Stimulated activated CD8-positive, alpha-beta memory T cell treated with anti-CD3 and anti-CD28 coated beads, Interleukin-2, amount 100 ng/mL, for 1 hour (primary cell): ENCODE measurements at places on chromosomes 3 and 15.

GRCh38 chr15:83559310-83559966 lies 94.5 kb upstream of the ADAMTSL3 start:
- DNase-seq: no peak

- DNase-seq: no peak
These were observed 2.2 kb downstream of the ICE2 start for GRCh38 chr15:60476713-60477112.

- DNase-seq: no peak
These were observed 27.9 kb downstream of the FBXO45 start for GRCh38 chr3:196596355-196596754.

DNA sequence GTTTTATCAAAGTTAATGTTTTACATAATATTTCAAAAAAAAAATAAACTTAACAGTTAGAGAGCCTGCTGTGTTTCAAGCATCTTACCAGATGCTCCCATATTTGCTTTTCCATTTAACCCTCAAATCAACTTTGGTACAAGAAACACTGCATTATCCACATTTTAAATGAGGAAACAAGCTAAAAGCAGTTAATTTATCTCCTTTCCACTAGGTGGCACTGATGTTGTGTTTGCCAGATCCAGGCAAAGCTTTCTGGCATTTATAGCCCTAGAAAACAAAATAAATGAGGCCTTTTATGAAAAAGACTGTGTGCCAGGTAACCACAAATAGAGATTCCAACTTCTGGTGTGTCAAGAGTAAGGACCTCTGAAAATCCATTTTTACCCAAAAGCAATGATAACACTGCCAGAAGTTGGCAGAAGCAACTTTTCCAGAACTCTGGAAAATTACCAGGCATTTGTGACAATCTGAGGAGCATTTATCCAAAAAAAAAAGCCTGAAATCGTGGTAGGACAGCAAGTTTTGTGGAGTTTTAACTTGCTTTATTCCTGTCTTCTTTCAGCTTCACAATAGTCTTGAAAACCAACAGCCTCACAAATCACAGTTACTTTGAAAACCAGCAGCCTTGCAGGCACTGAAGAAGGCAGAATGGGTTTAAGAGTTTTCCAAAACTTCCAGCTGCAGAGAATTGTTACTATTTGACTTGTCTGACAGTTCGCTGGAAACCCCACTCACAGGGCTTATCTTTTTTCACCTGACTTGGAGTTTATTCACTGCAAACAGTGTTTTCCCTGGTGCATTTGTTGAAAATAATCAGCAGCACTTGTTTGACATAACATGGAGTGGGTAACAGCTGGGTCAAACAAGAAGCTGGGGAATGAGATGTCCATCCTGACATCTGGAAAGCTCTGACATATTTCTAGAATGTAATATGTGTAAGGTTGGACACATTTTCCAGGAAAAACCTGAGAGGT lies 9.2 kb downstream of the FAM162A start:
- no peak for DNase-seq

DNA sequence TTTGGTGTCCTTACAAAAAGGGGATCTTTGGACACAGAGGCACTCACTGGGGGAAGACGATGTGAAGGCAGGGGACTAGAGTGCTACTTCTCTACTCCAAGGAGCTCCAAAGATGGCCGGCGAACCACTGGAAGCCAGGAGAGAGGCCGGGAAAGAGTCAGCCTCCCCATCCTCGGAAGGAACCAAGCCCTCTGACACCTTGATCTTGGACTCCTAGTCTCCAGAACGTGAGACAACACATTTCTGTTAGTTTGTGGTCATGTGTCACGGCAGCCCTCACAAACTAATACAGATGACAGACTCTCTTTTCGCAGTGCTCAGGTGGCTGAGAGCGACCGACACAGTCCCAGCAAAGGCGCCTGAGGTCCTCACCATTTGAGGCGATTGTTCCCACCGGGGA lies 24.4 kb upstream of the ATP2B2 start:
- DNase-seq: no peak

DNA sequence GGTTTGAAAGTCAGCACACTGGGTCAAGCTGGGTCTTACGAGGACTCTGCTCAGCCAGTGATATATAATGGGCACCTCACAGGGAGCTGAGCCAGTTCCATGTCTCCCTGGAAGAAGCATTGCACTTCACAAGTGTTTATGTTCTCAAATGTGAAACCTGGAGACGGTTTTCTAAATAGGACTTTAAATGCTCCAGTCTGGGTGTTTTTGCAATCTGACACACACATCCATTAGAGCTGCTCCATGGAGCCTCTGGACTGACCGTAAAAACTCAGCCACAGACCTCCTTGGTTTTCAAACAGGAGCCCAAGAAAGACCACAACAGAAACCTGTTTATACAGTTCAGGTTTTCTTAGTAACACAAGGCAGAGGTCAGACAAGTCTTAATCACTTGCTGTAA lies 201.3 kb upstream of the LRIG1 start:
- no peak for DNase-seq

GRCh38 chr15:59120937-59121336 lies 16.0 kb downstream of the CCNB2 start:
- no peak for DNase-seq

DNA sequence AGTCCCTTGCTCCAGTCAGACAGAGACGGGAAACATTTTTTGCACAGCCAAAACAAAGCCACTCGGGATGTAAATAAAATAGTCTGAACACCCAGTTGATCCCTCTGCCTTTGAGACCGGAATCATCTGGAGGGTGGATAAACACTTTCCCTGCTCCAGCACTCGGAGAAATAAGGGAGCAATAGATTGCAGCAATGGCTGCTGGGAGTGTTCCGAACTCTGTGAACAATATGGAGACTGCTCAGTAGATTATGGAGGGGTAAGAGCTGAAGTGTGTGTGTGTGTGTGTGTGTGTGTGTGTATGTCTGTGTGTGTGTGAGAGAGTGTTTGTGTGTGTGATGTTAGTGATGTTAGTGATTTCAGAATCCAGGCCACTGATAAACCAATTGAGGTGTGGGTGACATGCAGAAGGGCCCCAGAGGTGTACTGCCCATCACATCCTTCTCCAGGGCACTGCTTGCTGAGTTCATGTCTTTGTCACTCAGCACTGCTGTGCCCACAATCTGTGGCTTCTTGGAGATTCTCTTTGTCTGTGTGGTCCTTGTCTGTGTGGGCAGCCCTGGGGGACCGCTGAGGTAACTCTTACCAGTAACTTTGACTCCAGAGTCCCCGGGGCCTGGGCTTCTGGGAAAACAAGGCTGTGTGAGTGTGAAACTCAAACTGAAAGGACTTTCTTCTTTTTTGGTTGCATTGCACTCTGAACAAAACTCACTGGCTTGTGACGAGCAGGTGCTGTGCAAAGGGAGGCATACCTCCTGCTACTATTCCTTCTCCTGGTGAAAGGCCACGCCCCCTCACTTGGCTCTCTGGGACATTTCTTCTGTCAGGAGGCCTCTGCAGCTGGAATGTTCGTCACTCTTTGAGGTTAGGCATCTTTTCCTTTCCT lies 23.0 kb downstream of the CRYGS start:
- no peak for DNase-seq

DNA sequence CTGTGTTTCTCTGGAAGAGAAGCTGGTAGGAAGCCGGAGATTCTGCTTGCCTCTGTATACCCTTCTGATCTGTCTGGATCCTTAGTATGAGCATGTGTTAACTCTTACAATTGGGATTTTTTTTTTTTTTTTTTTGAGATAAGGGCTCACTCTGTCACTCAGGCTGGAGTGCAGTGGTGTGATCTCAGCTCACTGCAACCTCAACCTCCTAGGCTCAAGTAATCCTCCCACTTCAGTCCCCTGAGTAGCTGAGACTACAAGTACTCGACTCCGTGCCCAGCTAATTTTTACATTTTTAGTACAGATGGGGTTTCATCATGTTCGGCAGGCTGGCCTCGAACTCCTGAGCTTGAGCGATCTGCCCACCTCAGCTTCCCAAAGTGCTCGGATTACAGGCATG lies 44.5 kb downstream of the RPN1 start:
- DNase-seq: no peak

GRCh38 chr3:89405593-89405992 lies 298.2 kb downstream of the EPHA3 start:
- DNase-seq: no peak

GRCh38 chr15:31300981-31301672 lies 25.5 kb upstream of the KLF13 start:
- DNase-seq: no peak

GRCh38 chr3:196159952-196160804 lies 51.0 kb downstream of the ZDHHC19 start:
- no peak for DNase-seq

GRCh38 chr3:177726807-177727206 lies 529.5 kb upstream of the TBL1XR1 start:
- DNase-seq: no peak

- DNase-seq: no peak
These were observed 185.7 kb downstream of the MECOM start for GRCh38 chr3:169477790-169478189.

GRCh38 chr3:29850641-29851040 lies 569.8 kb downstream of the RBMS3 start:
- no peak for DNase-seq

- DNase-seq: no peak
These were observed 1.8 kb downstream of the WWTR1 start for GRCh38 chr3:149655826-149656574.

DNA sequence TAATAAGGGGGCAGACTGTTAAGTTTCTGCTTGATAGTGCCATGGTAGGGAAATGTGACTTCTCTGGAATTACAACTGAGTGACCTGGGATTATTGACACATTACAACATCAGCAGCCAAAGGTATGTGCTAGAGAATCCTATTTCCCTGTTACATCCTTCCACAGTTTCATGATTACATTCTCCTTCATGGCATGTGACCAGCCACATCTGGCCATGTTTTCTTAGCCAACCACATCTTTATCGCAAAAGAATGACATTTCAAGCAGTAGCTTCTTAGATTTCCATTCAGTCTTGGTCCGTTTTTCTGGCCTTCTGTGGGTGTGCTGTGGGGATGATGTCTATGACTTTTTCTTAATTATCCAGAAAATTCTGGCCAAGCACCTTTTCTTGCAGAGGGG lies 45.4 kb upstream of the CTDSPL start:
- DNase-seq: no peak

GRCh38 chr3:149011676-149012075 lies 20.3 kb downstream of the GYG1 start:
- no peak for DNase-seq

- no peak for DNase-seq
These were observed 730.9 kb downstream of the NR2F2 start for GRCh38 chr15:97061392-97061791.

- no peak for DNase-seq
These were observed 234.3 kb upstream of the CCDC54 start for GRCh38 chr3:107142786-107143575.

DNA sequence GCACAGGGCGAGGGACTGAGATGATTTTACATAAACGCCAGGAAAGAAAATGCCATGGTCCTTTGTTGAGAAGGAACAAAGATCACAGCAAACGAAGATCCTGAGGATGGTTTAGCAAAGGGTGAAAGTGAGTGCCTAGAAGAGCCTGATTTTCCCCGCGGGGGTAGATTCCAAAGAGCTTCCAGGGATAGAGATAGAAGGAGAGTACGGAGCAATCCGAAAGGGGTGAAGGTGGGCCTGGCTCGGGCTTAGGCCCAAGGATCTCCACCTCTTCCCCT lies 977 bp downstream of the CDC25A start:
- no peak for DNase-seq

DNA sequence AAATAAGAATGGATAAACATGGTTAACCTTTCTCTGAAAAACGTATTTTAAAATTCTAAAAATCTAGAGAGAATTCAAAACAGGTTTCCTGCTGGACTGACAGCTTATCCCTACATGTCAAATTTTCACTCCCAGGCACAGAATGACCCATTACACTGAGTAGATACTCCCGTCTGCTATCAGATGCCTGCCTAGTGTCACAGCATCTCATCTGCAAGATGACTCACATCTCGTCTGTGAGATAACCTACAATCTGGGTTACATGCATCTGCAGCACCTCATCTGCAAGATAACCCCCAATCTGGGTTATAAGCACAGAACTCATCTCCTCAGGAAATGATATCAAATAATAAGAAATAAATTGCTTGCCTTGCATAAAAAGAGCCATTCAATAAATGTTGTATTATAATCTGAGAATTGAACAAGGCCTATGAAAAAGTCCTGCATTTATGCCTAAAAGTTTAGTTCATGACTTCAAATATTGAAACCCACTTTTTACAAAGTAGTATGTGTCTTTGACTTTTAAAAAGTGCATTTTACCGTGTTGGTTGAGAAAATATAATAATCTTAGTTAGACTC lies 188.3 kb upstream of the THBS1 start:
- DNase-seq: no peak

GRCh38 chr3:125433091-125433534 lies 58.0 kb upstream of the ZNF148 start:
- DNase-seq: no peak

- DNase-seq: no peak
These were observed 154.4 kb downstream of the PEX5L start for GRCh38 chr3:179882292-179882691.

DNA sequence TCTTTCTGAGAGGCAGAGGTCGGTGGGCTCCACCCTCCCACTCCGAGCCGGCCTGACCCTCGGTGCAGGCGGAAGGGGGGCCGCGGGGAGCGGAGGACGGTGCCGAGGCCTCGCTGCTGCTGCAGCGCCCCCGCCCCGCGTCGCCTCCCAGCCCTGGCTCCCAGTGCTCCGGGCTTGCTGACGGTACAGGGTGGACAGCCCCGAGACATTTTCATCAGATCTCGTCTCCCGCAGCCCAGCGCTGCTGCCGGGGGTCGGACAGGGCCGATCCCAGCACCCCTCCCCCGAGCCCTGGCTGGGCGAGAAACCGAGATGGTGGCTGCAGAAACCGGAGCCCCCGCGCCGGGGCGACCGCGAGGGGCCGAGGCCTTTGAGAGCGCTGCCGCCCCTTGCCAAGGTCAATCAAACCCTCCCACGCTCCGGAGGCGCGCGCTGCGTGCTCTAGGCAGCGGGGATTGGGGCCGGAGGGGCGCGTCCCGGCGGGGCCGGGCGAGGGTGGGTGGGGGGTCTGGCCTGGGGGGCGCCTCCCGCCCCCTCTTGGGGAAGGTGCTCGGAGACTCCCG lies 42.5 kb downstream of the EPHB3 start:
- no peak for DNase-seq

DNA sequence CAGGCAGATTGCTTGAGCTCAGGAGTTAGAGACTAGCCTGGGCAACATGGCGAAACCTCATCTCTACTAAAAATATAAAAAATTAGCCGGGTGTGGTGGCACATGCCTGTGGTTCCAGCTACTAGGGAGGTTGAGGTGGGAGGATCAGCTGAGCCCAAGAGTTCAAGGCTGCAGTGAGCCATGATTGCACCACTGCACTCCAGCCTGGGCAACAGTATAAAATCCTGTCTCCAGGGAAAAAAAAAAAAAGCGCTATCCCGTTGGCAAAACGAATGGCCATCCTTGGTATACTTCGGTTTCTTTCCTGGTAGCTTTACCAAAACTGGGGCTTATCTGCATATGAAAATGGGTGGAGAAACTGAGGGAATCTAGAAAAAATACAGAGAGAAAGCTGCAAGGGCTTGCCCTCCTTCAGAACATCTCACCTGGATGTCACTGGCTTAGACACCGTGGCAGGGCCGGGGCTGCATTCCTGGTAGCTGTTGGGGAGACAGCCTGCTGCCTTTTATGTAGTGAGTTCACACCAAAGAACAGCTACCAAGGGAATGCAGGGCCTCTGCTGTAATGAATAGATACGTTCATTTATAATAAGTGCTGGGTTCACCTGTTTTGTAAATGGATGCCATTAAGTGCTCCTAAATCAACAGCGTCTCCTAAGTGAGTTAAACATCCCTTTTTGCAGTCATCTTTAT lies 96.0 kb downstream of the IQSEC1 start:
- no peak for DNase-seq

GRCh38 chr15:44186705-44187104 lies 8.4 kb downstream of the FRMD5 start:
- no peak for DNase-seq
